ENCODE measurements at places on chromosomes 11 and 22.

GRCh38 chr11:37104380-37104779 is 506.3 kb upstream of the RAG2 start:
- DNase-seq = no peak

DNA sequence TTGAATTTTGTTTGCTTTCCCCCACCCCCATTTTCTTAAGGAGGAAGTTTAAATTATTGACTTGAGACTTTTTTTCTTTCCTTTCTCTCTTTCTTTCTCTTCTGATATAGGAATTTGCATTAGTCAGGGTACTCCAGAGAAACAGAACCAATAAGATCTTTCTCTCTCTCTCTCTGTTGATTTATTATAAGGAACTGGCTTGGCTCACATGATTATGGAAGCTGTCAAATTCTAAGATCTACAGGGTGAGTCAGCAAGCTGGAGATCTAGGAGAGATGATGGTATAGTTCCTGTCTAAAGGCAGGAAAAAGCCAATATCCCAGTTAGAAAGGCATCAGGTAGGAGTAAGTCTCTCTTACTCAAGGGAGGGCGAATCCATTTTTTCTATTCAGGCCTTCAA is 64.0 kb downstream of the CCDC81 start:
- peak; percentile 43 for DNase-seq

DNA sequence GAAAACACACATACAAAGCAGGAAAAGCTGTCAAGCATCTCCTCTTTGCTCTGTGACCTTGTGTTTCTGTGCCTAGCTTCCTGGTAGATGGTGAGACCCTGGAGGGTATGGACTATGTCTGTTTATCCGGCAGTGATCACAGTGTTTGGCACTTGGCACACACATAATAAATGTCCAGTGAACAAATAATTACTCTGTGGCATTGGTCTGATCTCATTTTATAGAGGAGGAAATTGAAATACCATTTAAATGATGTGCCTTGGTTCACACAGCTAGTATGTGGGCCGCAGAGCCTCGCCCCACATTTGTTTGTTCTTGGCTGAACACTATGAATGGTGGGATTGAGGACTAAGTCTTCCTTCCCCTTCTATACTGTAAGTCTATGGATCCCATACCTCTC is 104.7 kb upstream of the SPON1 start:
- no peak for DNase-seq

- no peak for DNase-seq
These were observed 348.1 kb downstream of the ETS1 start for GRCh38 chr11:128239306-128239705.

DNA sequence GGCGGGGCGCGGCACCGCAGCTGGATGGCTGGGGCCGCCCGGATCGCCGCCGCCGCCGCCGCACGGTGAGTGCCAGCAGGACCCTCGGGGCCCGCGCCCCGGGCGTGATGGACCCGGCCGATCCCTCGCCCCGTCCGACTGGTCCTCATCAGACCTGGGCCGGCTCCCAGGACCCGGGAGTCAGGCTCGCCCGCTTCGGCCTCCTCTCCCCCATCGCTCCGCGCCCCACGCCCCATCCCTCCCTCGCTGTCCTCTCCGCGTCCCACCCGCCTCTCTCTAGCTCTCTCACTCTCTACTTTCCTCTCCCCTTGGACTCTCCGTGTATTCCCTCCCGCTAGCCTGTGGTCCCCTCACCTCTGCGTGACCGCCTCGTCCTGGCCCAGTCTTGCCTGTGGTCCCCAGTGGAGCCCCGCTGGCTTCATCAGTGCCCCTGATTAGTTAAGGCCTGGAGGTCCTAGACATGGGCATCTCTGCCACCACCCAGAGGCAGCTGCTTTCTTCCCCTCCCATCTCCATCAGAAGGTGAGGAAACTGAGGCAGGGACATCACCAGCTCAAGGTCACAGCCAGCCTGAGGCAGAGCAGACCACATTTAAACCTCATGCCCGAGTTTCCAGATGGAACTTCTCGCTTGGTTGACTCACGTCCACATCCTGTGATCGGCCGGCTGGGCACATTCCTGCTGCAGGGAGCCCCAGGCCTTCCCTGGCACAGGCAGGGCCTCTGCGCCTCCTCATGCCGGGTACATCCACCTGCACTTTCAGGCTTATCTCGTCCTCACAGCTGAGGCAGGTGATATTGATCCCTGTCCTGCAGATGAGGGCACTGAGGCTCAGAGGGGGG is 429 bp downstream of the SLC39A13 start:
- DNase-seq = peak; percentile 84

GRCh38 chr11:105401269-105401809 is 208.5 kb upstream of the GRIA4 start:
- DNase-seq = no peak

GRCh38 chr11:27211370-27212127 is 151.5 kb downstream of the CCDC34 start:
- no peak for DNase-seq

- peak; percentile 89 for DNase-seq
These were observed 128.6 kb downstream of the SLC17A6 start for GRCh38 chr11:22466809-22467208.

DNA sequence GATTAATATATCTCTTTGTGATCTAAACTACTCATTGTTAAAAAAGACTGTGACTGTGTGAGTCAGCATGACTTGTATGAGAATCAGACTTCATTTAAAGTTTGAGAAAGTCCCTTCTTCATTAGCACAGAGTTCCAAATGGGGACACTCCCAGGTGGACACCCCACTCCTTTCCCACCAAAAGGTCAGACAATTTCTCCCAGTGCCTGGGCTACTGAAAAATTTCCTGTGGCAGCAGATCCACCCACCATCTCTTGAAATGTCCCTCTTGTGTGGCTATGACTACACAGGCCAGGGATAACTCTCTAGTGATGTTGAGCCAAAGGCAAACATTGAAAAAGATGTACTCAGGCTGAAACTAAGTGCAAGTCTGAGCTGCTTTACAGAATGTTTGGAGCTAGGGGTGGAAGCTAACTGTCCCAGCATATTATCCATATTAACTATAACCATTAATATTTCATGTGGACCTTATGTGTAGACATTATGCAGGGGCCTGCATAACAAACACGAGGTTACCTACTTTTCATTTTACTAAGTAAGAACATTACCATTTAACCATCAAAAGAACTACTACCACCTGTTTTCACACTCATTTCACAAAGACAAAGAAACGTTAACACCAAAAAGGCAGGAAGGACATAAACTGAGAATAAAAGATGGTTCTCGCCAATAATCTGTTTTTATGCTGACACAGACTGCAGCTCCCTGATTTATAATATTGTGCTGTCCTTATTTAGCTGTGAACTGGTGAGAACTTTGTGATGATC is 44.8 kb downstream of the MMP20 start:
- no peak for DNase-seq

DNA sequence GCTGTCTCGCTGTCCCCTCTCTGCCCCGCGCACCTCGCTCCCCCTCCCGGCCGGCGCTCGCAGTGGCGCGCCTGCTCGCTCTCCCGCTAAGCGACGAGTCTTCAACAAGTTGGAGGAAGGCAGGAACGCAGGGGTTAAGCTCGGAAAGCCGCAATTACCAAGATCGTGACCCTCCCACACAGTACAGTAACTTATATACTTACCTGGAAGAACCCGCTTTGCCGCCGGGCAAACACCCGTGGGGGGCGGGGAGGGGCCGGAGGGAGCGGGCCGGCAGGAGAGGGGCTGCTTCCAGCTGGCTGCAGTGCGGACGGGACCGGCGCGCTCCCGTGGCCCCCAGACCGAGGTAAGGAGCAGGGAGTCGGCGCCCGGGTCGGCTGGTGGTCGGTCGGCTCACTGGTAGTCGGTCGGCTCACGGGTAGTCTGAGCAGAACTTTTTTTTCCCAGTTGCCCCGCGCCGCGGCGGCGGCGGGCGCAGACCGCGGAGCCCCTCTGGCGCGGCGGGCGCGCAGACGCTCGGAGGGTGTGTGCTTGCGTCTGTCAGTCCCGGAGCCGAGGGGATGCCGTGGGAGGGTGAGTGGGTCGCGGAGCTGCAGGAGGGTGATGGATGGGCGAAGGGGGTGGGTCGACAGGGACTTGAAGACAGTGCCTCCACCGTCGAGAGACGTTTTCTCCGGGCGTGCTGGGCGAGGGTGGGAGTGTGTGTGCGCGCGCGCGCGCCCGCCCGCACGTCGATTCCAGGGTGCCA is 101.2 kb upstream of the HSD17B12 start:
- DNase-seq = peak; percentile 28

GRCh38 chr11:64885367-64886286 is 7.2 kb upstream of the EHD1 start:
- DNase-seq = peak; percentile 90

DNA sequence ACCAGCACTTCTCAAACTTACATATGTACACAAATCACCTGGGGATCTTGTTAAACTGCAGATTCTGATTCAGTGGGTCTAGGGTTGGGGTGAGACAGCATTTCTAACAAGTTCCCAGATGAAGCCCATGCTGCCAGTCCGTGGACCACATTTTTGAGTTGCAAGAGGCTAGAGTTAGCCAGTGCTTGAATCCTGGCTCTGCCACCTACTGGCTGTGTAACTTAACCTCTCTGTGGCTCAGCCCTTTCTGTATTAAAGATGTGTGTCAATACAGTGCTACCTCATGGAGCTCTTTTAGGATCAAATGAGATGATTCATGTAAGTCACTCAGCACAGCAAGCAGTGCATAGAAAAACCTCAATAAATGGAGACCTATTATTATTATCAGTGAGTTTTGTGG is 90.2 kb upstream of the ISX start:
- no peak for DNase-seq

DNA sequence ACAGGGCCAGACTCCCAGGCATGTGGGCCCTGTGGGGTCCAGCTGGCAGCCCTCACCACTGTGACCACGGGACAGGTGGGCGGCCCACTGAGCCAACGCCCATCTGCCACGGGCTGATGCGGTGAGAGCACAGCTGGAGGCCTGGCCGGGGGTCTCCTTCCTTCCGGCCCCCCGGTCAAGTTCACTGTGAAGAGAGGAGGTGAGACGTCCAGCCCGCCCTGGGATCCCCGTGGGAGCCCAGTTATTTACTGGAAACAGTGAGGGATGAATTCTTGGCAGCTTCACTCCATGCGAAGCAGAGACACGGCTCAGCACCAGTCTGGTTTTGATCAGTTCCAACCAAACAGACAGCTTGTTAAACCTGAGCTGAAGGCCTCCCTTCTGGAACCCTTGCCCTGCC is 38.7 kb downstream of the WNT11 start:
- no peak for DNase-seq

GRCh38 chr11:65275906-65276305 is 14.1 kb downstream of the POLA2 start:
- DNase-seq = no peak

DNA sequence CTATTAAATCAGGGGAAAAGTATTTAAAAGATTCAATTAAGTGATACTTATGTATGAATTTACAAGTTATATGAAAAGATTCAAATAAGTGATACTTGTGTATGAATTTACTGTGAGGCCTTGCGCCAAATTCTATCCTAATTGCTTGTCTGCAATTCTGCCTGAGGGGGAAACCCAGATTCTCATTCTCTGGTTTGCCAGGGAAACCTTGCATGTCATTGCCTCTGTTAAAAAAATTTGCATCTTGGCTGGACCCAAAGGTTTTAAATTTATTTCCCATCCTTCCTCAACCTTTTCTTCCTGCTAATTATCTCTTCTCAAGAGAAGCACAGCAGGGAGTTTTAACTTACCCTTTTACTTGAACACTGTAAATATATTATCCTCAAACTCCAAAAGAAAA is 13.8 kb downstream of the OLFML1 start:
- no peak for DNase-seq

GRCh38 chr22:19886605-19887255 is 32.1 kb upstream of the GNB1L start:
- DNase-seq = peak; percentile 37

DNA sequence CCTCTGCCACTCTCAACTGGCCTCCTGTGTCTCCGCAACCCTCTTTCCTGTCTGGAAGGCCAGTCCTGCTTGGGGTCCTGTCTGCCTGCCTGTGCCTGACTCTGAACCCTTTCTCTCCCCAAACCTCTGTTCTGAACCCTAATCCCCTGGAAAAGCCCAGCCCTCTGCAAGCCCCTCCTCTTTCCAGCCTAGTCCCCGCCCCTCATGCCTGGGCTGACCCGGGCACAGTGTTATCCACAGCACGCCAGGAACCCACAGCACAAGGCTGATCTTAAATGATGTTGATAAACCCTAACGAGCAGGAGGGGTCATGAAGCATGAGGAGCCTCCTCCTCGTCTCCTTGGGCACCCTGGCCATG is at the start of gene IFITM10:
Gene IFITM10 (minus strand): TSS at position 115 of the 359 bp plus-strand sequence. CDS start 153 bp downstream, outside the sequence.
- DNase-seq = no peak

DNA sequence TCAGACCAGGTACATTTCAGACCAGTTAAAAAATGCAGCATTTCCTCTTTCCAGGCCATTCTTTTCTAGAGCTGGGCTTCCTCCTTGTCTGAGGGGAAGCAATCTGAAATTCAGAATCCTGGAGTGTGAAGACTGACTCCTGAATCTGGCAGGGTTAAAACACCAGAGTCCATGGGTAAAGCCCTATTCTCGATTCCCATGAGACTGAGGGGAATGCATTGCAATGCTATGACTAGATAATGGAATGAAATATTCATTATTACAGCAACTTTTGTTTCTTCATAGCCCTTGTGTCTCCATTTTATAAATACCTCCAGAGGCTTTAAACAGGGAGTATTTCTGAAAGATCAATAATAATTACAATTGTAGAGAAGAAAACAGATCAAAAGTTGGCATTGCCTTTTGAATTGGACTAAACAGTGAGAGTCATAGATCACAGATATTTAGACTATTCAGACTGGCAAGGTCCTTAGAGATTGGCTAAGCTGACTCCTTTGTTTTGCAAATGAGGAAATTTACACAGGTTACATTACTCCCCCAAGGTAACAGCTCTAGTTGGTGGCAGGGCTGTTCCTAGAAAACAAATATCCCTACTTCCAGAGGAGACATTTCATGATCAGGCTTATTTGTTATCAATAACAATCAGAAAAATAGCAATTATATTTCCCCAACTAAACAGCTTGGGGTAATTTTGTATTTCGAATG is 632.6 kb upstream of the KIRREL3 start:
- no peak for DNase-seq

DNA sequence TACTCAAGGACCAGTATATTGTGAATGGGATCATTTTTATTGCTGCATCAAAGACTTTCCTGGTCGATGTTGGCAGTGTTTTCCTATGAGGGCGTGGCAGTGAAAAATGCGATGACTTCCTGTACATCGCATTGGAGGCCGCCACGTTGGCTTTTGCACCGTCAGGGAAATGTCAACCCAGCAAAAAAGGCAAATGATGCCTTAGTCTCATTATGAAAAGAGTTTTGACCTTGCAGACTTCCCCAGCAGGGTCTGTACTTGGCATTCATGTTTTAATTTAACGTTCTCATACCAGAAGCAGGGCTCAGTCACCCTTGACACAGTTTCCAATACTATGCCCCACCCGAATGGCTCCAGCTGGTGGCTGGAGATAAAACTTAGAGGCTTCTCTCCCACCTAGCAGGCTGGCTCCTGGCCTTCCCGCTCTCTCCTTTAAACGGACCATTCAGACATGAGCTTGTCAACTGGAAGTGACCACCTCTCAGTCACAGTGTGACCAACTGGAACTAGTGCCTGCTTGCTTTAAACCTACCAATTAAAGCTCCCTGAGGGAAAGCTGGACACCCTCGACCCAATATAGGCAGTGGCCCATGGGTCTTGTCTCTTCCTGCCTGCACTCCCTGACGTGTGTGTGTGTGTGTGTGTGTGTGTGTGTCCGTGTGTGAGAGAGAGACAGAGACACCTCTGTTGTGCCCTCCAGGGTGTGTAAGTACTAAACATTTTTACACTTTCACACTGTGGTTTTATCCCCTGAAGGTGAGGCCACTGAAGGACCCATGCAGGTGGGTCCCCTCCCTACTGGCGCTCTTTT is 8.7 kb upstream of the GDPD5 start:
- DNase-seq = no peak

GRCh38 chr11:93236741-93237675 is 39.2 kb upstream of the SLC36A4 start:
- peak; percentile 57 for DNase-seq

Measured in fibroblast of pulmonary artery (primary cell).